ENCODE measurements at places on chromosomes 2 and 18. TPM values are rescaled to one million over a fixed set of nuclear protein-coding genes. Genes with fewer than 3 reads are reported as not detected.
A peak's percentile ranks its signal among the peaks of the same experiment; 100 is the strongest.

Gene IL1B
- total RNA-seq: 0.63 TPM

Gene AGFG1
- total RNA-seq: 135 TPM

Gene C2orf15
- total RNA-seq: 3.1 TPM

Gene KIF3C
- total RNA-seq: 9.8 TPM

Gene SERPINB13
- not detected for total RNA-seq

Gene PID1
- 15.5 TPM for total RNA-seq

Gene HOXD13
- 0.31 TPM for total RNA-seq

Gene MYO5B
- 26.1 TPM for total RNA-seq

- H3K27me3 ChIP-seq: no peaks in the 10 kb centered on the region
Measured at GRCh38 chr2:207674826-207675225, 36.6 kb upstream of the CCNYL1 start.

DNA sequence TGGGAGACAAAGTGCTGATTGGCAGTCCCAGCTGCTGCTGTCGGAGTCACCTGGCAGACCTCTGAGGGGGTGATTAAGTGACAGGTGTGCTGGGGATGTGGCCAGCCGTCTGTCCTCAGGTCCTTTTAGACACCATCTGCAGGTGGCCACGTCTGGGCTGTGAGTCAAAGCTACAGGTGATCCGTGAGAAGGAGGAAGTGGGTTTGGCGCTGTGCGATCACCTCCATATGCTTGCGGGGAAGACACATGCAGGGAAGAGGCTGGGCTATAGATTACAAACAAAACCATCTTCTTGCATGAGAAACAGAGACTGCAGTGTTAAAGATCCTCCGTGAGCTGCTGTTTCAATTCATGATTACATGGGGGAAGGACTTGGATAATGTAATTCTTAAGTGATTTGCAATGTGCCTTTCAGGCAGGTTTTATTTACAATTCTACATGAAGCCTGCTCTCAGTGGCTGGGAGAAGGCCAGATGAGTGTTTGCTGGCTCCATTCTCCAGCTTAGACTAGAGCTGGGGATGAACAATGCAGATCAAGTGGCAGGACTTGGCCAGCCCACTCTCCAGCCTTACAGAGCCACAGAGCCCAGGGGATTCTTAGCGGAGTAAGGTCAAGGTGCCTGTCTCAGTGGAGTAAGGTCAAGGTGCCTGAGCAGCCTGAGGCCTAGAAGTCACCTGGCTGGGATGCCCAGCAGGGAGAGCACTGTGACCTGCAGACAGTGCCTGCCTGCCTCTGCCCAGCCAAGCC, 87.8 kb downstream of the LYPD1 start:
- DNase-seq: no peak
- no peak overlapping the region for H3K27ac ChIP-seq
- no peaks in the 10 kb centered on the region for H3K4me1 ChIP-seq
- H3K4me3 ChIP-seq: no peak overlapping the region
- H3K27me3 ChIP-seq: no peaks in the 10 kb centered on the region
- H3K36me3 ChIP-seq: no peaks in the 10 kb centered on the region

DNA sequence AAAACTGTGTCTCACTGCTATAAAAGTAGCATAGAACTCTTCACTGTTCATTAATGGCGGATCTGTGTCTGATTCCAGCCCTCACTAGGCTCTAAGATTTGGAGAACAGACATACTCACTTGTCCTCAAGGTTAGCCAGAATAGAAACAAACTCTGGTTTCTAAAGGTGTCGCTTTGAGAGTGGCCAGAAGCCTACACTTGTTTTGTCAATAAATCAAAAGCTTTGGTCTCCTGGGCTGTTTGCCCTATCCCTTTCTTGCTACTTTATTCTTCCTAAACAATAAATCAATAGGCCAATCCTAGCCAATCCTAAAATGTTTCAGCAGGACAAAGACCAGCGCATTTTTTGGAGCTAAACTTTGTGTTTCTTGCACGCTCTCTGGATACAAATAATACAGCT, 1064.6 kb upstream of the CHAC2 start:
- no peaks in the 10 kb centered on the region for H3K4me1 ChIP-seq
- no peaks in the 10 kb centered on the region for H3K27me3 ChIP-seq
- H3K27ac ChIP-seq: no peak overlapping the region

DNA sequence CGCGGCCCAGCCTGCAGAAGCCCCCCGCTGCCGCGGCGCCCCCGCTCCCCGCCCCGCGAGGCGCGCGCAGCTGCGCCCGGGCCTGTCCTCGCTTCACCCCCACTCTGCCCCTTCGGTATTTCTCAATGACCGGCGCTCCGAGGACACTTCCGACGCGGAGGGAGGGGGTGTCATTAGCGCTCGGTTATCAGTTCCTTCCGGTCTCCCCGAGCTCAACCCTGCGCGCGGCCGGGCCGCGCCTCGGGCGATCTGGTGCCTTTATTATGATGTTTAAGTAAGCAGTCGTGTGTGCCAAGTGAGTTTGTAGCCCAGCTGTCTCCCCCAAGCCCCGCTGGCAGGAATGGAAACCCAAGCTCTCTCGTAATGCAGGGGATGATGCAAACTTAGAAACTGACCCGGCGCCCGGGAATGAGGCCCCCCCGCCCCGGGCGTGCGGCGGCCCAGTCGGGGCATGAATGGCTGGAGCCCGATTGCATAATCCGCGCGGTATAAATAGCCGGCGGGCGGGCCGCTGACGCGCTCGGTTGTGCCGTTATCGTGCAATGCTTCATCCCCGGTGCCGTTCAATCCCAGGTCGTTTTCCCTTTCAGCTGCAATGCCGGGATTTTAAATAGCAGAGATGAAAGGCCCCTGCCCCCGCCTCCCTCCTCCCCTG, 3.9 kb upstream of the SPRED2 start:
- H3K4me1 ChIP-seq: peaks cover 10% of the 10 kb centered on the region
- no peaks in the 10 kb centered on the region for H3K27me3 ChIP-seq
- peak overlapping the region; percentile 59 for H3K27ac ChIP-seq
- H3K4me3 ChIP-seq: peak overlapping the region; percentile 76
- peak; percentile 86 for DNase-seq

GRCh38 chr2:144579556-144579955, 59.6 kb upstream of the ZEB2 start:
- H3K4me1 ChIP-seq: no peaks in the 10 kb centered on the region
- H3K27me3 ChIP-seq: no peaks in the 10 kb centered on the region
- no peak overlapping the region for H3K27ac ChIP-seq
- no peak overlapping the region for H3K4me3 ChIP-seq
- DNase-seq: no peak

DNA sequence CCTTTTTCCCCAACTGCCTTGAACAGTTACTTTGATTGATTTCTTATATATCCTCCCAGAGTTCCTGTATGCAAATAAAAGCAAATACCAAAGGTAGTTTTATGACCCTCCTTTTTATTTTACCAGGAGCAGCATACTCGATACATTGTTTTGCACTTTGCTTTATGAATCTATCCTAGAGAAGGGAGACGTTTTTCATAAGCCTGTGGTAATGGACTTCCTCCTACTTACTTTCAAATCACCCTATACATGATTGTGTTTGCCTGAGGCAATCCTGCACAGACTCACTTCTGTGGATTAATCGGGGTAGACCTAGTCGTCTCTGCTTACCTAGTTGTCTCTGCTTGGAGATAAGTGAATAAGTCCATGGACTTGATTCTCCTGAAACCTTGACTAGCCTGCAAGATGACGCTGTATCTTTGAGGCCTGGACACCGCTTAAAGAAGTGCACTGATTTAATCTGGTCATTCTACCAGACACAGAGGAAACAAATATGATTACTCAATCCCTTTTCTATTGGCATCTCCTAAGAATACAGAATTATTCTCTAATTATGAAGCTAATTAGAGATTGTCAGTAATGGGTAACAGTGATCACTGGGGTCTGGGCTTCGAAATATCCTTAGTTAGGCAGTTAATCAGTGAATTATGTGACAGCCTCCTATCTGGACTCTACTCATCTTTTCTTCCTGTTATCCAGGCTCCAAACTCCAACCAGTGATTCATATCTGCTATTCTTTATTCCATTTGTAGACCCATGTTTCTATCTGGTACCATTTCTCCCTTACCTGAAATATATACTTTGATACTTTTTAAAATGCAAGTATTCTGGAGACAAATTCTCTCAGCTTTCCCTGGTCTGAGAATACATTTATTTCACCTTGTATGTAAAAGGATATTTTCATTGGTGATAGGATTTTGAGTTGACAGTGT, 447.4 kb upstream of the TRIB2 start:
- no peaks in the 10 kb centered on the region for H3K27me3 ChIP-seq
- DNase-seq: no peak
- no peaks in the 10 kb centered on the region for H3K4me1 ChIP-seq
- no peaks in the 10 kb centered on the region for H3K36me3 ChIP-seq

DNA sequence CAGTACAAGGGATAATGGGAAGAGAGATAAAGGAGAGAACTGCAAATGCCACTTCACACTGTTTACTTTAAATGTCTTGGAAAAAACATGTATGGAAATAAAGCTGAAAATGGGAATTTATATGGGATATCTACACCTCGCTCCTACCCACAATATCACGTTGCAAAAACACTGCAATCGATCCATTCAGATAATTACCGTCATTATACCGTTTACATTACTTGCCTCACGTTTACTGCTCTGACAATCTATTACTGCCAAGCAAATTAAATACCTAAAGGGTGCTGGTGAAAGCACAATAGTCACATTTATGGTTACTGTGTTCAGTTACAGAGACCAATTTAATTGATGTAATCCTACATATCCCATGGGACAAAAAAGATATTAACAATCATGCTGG, 214.7 kb upstream of the LYPD1 start:
- H3K27ac ChIP-seq: no peak overlapping the region
- H3K36me3 ChIP-seq: no peaks in the 10 kb centered on the region
- H3K27me3 ChIP-seq: no peaks in the 10 kb centered on the region

- no peak overlapping the region for H3K27ac ChIP-seq
- no peak for DNase-seq
- H3K27me3 ChIP-seq: no peaks in the 10 kb centered on the region
- H3K4me3 ChIP-seq: no peak overlapping the region
- H3K4me1 ChIP-seq: no peaks in the 10 kb centered on the region
- H3K36me3 ChIP-seq: no peaks in the 10 kb centered on the region
Measured at GRCh38 chr2:154709215-154709614, 10.7 kb downstream of the KCNJ3 start.

DNA sequence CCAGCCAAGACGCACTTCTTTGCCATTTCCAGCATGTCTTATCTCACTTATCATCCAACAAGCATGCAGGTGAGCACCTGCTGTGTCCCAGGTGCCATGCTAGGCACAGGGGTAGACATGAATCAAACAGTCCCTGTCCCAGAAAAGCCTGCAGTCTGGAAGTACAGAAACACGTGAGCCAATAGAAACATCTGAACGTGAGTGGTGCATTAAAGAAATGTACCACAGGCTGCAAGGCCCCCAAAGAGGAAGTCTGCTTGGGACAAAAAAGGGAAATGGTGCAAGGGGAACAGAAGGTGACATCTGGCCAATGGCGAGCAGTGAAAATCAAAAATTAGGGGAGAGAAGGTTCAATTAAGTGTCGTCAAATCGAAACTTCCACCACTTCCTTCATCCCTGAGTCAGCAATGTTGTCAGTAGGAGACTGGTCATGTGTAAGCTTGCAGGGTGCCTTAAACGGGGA, 17.6 kb upstream of the TMEM247 start:
- no peaks in the 10 kb centered on the region for H3K36me3 ChIP-seq
- no peak overlapping the region for H3K27ac ChIP-seq
- no peaks in the 10 kb centered on the region for H3K27me3 ChIP-seq
- peaks cover 24% of the 10 kb centered on the region for H3K4me1 ChIP-seq

DNA sequence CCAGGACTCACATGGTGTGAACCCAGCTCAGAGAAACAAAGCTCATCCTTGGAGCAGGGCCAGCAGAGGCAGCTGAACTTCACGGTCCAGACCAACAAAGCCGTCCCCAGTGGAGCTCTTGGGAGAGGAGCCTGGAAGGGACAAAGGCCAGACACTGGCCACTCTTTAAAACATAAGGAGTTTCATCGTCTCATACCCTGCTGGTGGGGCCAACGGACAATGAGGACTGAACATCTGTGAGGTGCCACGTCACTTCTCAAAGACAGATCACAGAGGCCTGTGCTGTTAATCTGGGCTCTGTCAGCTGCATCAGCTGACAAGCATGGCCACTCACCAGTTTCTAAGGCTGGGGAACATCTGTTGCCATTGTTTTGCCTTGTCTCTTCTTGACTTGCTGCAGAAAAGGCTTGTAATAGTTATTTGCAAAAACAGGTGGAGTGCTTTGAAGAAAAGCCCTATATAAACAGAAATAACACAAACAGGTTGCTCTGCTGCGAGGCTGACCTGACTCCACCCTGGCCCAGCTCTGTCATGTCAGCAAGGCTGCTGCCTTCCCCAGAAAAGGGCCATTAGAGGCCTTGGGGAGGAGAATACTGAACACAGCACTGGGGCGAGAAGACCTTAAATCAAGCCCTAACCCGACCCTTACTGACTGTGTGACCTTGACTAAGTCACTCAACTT, 68.1 kb upstream of the DAPL1 start:
- no peak for DNase-seq
- no peaks in the 10 kb centered on the region for H3K27me3 ChIP-seq
- no peak overlapping the region for H3K27ac ChIP-seq
- H3K36me3 ChIP-seq: no peaks in the 10 kb centered on the region

- DNase-seq: no peak
- no peaks in the 10 kb centered on the region for H3K27me3 ChIP-seq
- H3K4me1 ChIP-seq: no peaks in the 10 kb centered on the region
- H3K36me3 ChIP-seq: no peaks in the 10 kb centered on the region
- no peak overlapping the region for H3K27ac ChIP-seq
Measured at GRCh38 chr2:83584672-83585071, 874.4 kb downstream of the SUCLG1 start.

DNA sequence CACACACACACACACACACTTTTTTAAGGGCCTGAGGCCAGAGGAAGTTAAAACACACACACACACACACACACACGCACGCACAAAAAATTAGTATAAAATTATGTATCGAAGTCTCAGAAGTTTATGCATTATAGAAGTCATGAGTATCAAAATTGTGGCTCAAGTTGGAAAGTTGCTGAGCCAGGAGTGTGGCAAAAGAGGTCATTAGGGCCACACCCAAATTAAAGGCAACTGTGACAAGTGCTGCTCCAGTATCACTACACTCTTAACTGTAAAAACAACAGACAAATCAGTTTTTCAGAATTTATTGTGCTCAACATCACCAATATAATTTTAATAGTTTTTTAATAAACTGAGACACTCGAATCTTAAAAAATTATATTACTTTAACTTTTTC, 36.9 kb downstream of the YWHAQ start:
- H3K27me3 ChIP-seq: no peaks in the 10 kb centered on the region
- peaks cover 15% of the 10 kb centered on the region for H3K4me1 ChIP-seq
- no peaks in the 10 kb centered on the region for H3K36me3 ChIP-seq
- no peak overlapping the region for H3K27ac ChIP-seq
- DNase-seq: no peak
- no peak overlapping the region for H3K4me3 ChIP-seq

- H3K4me1 ChIP-seq: no peaks in the 10 kb centered on the region
- DNase-seq: no peak
- no peak overlapping the region for H3K27ac ChIP-seq
- H3K36me3 ChIP-seq: no peaks in the 10 kb centered on the region
Measured at GRCh38 chr2:149465873-149466272, 121.7 kb downstream of the MMADHC start.

DNA sequence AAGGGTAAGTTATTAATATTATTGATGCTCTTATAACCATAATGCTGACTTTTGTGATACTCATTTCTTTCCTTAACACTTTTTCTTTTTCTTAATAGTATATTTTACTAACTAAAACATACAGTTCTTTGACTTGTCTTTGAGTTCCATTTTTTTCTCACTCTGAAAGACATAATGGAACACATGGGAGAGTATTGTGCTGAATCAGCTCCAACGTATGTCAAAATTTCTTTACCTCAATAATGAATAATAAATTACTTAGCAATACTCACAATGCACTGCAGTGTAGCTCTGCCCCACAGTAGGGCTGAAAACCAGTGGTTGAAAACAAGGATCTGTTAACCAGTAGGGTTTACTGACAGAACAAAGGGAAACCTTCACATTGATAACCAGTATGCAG, 40.7 kb downstream of the ACVR1 start:
- H3K4me3 ChIP-seq: no peak overlapping the region
- H3K36me3 ChIP-seq: no peaks in the 10 kb centered on the region
- H3K27ac ChIP-seq: no peak overlapping the region
- H3K4me1 ChIP-seq: peaks cover 8% of the 10 kb centered on the region
- no peaks in the 10 kb centered on the region for H3K27me3 ChIP-seq

Measured in testis (tissue), 5 donors.